ENCODE measurements at places on chromosomes 7 and 10. TPM values are rescaled to one million over a fixed set of nuclear protein-coding genes. Genes with fewer than 3 reads are reported as not detected.

DNA sequence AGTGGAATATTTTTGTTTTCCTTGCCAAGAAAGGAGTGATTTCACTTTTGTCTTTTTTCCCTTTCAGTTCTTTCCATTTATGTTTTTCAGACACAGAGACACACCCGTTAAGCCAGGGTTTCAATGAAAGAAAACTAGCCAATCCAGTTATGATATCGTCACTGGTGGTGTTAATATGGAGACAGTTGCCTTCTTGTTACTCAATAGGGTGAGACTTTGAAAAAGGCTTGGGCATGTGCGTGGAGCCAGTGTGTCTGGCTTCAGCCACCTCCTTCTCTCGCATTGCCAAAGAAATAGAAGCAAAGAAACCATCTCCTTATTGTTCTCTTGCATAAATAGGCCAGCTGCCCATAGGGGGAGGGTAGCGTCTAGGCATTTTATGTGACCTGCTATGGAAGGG, 84.1 kb upstream of the DLX6 start:
- H3K27me3 ChIP-seq = peaks cover 32% of the 10 kb centered on the region
- H3K27ac ChIP-seq = no peak overlapping the region
- DNase-seq = no peak
- H3K4me1 ChIP-seq = no peaks in the 10 kb centered on the region

IDI2 gene
- total RNA-seq = not detected

RGS10 gene
- 172 TPM for total RNA-seq

GRCh38 chr7:98286701-98287485, 5.4 kb downstream of the BRI3 start:
- H3K27ac ChIP-seq = no peak overlapping the region
- H3K4me3 ChIP-seq = no peak overlapping the region
- peaks cover 6% of the 10 kb centered on the region for H3K36me3 ChIP-seq
- no peaks in the 10 kb centered on the region for H3K27me3 ChIP-seq

DNA sequence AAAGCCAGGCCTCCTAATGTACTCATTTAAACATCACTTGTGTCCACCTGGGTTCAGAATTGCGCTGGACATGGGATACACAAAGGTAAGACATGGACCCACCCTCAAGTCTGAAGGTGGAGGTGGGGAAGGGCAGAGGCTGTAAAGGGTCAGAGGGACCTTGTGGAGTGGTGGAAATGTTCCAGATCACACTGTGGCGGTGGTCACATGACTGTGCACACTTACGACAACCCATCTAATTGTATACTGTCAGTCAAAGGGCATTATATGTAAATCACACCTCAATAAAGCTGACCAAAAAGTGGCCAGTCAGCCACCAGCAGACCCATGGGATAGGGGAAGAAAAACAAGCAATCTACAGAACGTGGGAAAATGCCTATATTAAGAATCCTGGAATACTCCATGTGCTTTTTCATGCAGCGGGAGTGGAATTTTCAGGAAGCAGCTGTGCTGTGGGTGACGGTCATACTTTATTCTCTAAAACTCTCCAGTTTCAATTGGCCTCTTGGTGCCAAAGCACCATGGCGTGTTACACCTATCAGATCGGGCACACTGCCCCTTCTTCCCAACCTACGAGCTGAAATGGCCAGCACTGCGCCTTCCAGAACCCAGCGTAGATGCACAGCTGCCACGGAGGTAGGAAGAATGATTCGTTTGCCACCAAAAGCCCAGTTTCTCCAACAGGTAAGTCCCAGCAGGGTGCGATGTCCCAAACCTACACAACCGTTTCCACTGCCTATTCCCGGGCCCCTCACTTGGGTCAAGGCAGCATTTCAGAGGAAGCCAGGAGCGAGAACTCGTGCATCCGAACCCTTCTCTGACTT, 69.8 kb downstream of the PRKAG2 start:
- no peak overlapping the region for H3K27ac ChIP-seq
- no peak for DNase-seq
- H3K4me1 ChIP-seq = no peaks in the 10 kb centered on the region
- H3K27me3 ChIP-seq = no peaks in the 10 kb centered on the region

TDRD1 gene
- 0.04 TPM for total RNA-seq

All from activated CD4-positive, alpha-beta T cell treated with anti-CD3 and anti-CD28 coated beads, Interleukin-2, amount 10 ng/mL, durations not matched to agents 7 days and 5 days (primary cell).